PC-9 (cell line): ENCODE measurements at places on chromosomes 7 and 10. TPM values are rescaled to one million over a fixed set of nuclear protein-coding genes. Genes with fewer than 3 reads are reported as not detected.

The MEST gene
- total RNA-seq, result 41.7 and 76.9 TPM in 2 replicates

The ZDHHC16 gene
- 29.1 and 29.6 TPM in 2 replicates for total RNA-seq

The ADCY1 gene
- not detected in 2 replicates for total RNA-seq

The FBXO24 gene
- 2.7 and 4.6 TPM in 2 replicates for total RNA-seq

The OGDHL gene
- total RNA-seq, result not detected in 2 replicates

The TASOR2 gene
- 41.8 and 60.7 TPM in 2 replicates for total RNA-seq

The EPHA1 gene
- total RNA-seq, result 35.5 and 39.3 TPM in 2 replicates

The DKK1 gene
- total RNA-seq, result 75.2 and 106 TPM in 2 replicates

The ASB10 gene
- total RNA-seq, result not detected in 2 replicates

The TBX20 gene
- 1.1 and 1.7 TPM in 2 replicates for total RNA-seq

The SLC39A12 gene
- total RNA-seq, result not detected in 2 replicates

The GJD4 gene
- not detected in 2 replicates for total RNA-seq

The FRMD4A gene
- total RNA-seq, result 17.8 and 18.3 TPM in 2 replicates

The SPDYE2B gene
- total RNA-seq, result not detected in 2 replicates

The TRIL gene
- not detected in 2 replicates for total RNA-seq

The MYO1G gene
- total RNA-seq, result 0.24 and 0.28 TPM in 2 replicates

The GDF10 gene
- total RNA-seq, result not detected in 2 replicates

The OR2A12 gene
- not detected in 2 replicates for total RNA-seq

The LSM5 gene
- 97.5 and 104 TPM in 2 replicates for total RNA-seq

The C10orf105 gene
- total RNA-seq, result not detected in 2 replicates

The LRRC17 gene
- total RNA-seq, result not detected in 2 replicates

The PDGFA gene
- total RNA-seq, result 23.6 and 32.5 TPM in 2 replicates

The FAM25A gene
- 8.2 and 11.4 TPM in 2 replicates for total RNA-seq

The EN2 gene
- total RNA-seq, result not detected in 2 replicates

The TCAF2 gene
- 2.5 and 3.0 TPM in 2 replicates for total RNA-seq

The SEC31B gene
- total RNA-seq, result 7.4 and 9.2 TPM in 2 replicates

The PCLO gene
- total RNA-seq, result 2.6 and 4.0 TPM in 2 replicates

The HABP2 gene
- not detected in 2 replicates for total RNA-seq

The EIF3B gene
- total RNA-seq, result 299 and 302 TPM in 2 replicates

The GGCT gene
- total RNA-seq, result 151 and 162 TPM in 2 replicates

The ADRA2A gene
- total RNA-seq, result not detected in 2 replicates

The ENKUR gene
- total RNA-seq, result 0.50 and 1.0 TPM in 2 replicates
